Stimulated activated CD8-positive, alpha-beta memory T cell treated with anti-CD3 and anti-CD28 coated beads, Interleukin-4, amount 100 ng/mL, for 4 hours (primary cell): ENCODE measurements at places on chromosomes 4 and X.

DNA sequence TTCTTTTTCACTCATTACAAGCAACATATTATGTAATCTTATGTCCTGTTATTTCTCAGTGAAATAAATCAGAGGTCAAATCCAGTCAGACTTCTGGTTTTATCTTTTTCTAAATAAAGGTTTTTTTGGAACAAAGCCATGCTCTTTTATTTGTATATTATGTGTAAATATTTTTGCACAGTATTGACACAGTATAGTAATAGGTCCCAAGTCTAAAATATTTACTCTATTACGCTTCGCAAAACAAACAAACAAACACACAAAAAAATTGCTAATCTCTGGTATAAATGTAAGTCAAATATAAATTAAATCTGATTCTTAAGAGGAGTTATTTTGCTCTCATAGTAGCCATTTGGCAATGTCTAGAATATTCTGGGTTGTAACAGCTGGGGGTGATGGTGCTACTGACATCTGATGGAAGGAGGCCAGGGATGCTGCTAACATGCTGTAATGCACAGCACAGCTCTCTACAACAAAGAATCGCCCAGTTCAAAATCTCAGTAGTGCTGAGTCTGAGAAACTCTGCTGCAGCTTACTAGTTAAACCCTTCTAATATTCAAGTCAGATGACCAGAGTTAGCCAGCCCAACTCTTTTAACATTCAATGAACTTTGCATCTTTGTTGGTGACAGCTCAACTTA is 602.1 kb downstream of the RAB28 start:
- DNase-seq: no peak

DNA sequence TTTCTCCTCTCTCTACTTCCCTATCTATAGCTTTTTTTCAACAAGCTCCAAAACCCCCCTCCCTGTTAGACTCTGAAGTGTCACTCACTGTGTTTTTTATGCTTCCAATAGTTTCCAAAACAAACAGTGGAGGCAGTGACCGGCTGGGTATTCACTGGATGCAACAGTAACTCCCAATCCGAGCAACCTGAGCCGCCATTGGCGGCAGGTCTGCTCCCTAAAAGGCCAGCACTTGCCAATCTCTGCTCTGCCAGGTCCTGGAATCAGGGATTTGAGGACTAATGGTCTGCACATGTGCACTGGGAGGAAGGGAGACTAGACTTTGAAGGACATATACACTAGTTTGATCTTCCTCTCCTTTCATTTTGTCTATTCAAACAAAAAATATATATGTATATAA is 7.1 kb downstream of the TBX22 start:
- no peak for DNase-seq

GRCh38 chr4:121428721-121429120 is 47.9 kb upstream of the QRFPR start:
- no peak for DNase-seq

DNA sequence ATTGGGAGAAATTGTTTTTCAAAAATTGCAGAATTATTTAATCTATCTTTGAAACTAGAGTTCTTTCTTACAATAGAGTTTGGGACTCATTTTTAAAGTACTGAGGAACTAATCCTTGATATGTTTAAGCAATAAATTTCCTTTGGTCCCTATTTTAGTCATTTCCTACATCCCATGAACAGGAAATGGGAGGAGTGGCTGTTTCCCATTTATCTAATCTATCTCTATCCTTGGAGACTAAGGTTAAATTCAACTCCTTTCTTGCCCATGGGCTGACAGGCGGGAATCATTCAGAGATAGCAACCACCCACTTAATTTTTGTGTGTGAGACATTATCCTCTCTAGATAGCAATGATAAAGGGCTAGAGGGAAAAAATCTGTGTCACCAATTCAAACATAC is 131.6 kb upstream of the EMCN start:
- no peak for DNase-seq

- DNase-seq: no peak
Measured at GRCh38 chr4:21811565-21811964, 137.0 kb downstream of the KCNIP4 start.

DNA sequence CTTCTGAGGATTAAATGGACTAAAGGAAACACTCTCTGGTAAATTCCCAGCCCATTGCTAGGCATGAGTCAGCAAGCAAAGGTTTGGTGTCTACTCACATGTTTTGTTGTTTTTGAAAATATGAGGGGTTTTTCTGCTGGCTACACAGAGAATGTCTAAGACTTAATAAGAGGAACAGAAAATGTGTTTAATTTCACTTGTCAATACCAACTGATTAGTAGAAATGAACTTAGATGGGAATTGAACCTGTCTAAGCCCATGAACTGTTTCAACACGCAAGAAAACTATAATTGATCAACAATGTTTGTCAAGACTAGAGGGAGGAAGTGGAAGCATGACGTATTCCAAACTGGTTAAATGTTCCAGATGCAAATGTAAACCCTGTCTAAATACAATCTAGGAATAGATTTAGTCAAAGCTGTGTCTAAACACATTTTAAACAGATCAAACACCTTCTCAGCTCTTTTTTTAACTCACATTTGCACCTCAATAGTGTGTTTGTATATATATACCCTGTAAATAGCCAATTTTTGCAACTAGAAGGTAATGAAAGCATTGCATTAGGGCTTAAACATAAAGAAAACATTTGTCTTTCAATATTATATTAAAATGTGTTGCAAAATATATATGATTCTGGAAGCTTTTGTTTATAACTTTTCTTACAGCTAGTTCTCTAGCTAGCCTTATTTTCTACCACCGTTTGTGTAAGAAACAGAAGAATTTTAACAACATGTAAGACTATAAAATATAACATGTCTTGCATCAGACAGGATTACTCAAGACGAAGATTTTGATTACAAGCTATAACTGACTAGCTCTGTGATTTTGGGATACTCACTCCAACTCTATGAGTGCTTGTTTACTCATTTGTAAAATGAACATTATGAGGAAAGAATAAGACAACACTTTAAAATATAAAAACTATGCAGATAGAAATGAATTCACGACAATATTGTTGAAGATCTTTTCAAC is 607.8 kb downstream of the FSTL5 start:
- no peak for DNase-seq

DNA sequence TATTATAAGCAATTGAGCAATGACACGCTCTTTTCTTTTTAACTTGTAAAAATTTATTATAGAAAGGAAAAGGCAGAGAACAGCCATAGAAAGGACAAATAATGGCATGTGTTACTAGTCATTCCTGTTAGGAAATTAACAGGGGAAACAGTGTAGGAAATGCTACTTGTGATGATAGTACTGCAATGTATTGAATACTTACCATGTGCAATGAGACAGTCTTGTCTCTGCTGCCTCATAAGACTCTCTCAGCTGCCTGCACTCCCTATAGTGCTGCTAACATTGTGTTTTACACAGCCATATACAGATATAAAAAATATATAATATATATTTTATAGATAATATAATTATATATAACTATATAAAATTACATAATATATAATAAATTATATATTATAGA is 62.3 kb upstream of the SHOX start:
- no peak for DNase-seq

GRCh38 chrX:118499295-118499694 is 3.7 kb downstream of the DOCK11 start:
- DNase-seq: no peak

GRCh38 chrX:102684772-102685520 is 27.3 kb upstream of the GPRASP2 start:
- no peak for DNase-seq

- DNase-seq: no peak
Measured at GRCh38 chrX:40268188-40268520, 170.4 kb upstream of the BCOR start.

DNA sequence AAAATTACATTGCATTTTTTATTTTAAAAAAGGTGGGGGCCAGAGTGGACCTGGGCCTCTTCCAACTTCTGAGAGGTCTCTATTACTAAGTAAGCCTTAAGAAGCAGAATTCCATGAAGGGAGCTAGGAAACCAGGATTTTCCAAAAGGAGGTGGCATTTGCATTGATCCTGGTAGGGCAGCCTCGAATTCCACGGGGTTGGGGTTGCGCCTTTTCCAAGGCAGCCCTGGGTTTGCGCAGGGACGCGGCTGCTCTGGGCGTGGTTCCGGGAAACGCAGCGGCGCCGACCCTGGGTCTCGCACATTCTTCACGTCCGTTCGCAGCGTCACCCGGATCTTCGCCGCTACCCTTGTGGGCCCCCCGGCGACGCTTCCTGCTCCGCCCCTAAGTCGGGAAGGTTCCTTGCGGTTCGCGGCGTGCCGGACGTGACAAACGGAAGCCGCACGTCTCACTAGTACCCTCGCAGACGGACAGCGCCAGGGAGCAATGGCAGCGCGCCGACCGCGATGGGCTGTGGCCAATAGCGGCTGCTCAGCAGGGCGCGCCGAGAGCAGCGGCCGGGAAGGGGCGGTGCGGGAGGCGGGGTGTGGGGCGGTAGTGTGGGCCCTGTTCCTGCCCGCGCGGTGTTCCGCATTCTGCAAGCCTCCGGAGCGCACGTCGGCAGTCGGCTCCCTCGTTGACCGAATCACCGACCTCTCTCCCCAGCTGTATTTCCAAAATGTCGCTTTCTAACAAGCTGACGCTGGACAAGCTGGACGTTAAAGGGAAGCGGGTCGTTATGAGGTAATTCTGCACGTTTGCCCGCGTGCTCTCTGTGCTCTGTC is at the start of gene PGK1:
PGK1 (plus strand) TSS at position 626 of the 824 bp plus-strand sequence; CDS start at position 719, 93 bp downstream.
- peak; percentile 77 for DNase-seq

- DNase-seq: no peak
Measured at GRCh38 chr4:86092684-86093083, 267.2 kb downstream of the MAPK10 start.

- no peak for DNase-seq
Measured at GRCh38 chrX:44935640-44936039, 62.7 kb downstream of the KDM6A start.

- no peak for DNase-seq
Measured at GRCh38 chrX:11334165-11334564, 41.0 kb downstream of the AMELX start.

- DNase-seq: no peak
Measured at GRCh38 chr4:48832571-48832970, 1.7 kb downstream of the OCIAD1 start.

DNA sequence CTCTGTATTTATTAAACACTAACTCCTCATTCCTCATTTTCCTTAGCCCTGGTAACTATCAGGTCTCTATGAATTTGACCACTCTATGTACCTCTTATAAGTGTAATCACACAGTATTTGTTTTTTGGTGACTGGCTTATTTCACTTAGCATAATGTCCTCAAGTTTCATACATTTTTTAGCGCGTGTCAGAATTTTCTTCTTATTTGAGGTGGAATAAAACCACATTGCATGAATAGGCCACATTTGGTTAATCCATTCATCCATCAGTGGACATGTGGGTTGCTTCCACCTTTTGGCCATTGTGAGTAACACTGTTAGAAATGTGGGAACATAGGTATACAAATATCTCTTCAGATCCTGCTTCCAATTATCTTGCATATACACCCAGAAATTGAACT is 341.2 kb upstream of the BOD1L1 start:
- no peak for DNase-seq

DNA sequence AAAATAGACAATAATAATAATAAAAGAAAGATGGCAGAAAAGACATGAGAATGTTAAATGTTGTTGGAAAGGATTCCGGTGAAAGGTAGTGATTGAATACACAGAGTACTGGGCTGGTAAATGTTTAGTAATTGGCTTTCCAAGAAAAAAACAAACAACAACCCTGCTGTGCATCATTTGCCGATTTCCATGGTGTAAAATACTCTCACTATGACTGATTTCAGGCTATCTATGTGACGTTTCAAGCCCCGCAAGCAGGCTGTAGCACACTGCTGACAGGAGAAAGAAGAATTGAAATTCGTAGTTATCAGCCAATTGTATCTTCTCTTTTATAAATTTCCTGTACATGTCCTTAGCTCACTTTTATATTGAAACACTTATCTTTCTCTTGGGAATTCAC is 13.6 kb upstream of the SEPTIN6 start:
- DNase-seq: no peak

GRCh38 chr4:98908703-98909262 is 20.1 kb downstream of the EIF4E start:
- no peak for DNase-seq

DNA sequence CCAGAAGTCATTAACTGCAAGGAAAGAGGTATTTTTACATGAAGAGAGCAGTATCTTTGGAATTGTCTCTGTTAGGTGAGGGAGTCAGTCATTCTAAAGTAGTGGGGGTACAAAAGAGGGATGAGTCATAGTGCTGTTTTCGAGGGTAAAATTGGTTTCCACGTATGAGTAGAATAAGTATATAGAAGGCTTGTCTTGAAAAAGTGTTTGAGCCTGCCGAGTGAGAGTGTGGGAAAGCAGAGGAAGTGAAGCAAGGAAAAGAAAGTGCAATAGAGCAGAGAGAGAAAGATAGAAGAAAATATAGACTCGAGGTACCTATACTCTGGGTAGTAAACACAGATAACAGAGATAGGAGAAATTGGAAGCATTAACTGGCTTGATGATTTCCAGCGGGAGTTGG is 696.4 kb downstream of the DMD start:
- no peak for DNase-seq

DNA sequence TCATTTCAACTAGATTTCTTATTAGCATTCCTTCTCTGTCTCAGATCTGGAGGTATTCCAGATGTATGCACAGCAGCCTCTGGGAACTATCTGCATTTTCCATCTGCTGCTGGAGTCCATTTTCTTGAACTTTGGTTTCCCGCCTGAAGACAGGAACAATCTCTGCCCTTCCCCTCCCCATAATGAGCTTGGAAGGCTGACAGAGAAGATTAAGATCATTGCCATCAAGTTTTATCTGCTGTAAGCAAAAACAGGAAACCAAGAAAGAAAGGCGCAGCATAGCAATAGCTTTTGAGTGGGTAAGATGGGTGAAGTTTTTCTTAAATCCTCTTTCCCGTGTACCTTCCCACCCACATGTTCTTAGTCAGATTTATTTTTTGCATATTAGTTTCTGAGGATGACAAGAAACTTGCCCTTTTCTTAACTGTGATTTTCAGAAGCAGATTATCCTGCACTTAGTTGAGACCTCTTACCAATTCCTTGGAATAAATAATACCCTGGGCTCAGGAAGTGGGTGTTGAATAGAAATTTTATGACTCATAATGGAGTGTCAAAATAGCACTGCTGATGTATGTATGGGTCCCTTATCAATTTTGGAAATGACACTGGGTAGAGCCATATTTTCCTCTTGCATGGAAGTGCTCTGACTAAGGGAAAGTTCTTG is 78.3 kb downstream of the CT47B1 start:
- no peak for DNase-seq

DNA sequence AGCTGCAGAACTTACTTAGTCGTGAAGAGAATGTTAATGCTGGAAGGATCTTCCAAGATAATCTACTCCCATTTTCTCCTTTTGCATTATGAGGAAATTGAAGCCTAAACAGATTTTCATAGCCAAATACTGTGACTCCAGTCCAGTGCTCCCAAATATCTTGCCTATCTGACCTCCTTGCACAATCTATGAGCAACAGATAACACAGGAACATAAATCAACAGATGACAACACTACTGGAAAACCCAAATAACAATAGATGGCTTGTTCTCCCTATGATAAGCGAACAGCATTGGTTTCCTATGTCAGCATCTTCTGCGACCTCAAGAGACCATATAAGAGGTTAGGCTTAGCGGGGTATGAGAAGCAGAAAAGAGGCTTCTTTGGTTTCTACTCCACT is 88.0 kb downstream of the CORIN start:
- no peak for DNase-seq
